ENCODE measurements at places on chromosomes 2 and 18. TPM values are rescaled to one million over a fixed set of nuclear protein-coding genes. Genes with fewer than 3 reads are reported as not detected.

GRCh38 chr2:108118996-108119395 lies 120.8 kb upstream of the SULT1C3 start:
- DNase-seq = no peak

- DNase-seq = no peak
Observed at GRCh38 chr18:3180325-3180724, 39.4 kb downstream of the MYOM1 start.

- DNase-seq = no peak
Observed at GRCh38 chr2:230317366-230317765, 9.6 kb upstream of the SP140L start.

GRCh38 chr2:226615891-226616290 lies 183.7 kb downstream of the IRS1 start:
- no peak for DNase-seq

GRCh38 chr2:39975476-39976020 lies 196.5 kb upstream of the THUMPD2 start:
- DNase-seq = no peak

- DNase-seq = no peak
Observed at GRCh38 chr18:12079491-12080237, 14.0 kb upstream of the ANKRD62 start.

- peak; percentile 61 for DNase-seq
Observed at GRCh38 chr18:8744656-8745055, 39.3 kb downstream of the MTCL1 start.

DNA sequence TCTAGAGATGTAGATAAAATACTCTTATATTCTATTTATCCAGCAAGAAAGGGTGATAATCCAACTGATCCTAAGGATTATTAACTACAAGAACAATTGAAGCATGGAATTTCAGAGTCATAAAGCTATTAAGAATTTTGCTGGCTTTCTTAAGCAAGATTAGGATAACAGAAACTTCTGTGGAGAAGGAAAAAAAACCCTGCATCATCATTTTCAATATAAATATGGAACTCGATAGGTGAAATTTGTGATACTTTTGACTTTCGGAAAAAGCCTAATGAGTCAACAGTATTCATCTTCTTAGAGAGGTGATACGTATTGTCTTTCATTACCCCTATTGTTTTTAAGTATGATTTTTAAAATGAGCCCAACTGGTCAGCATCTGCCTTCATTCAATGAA lies 593.3 kb downstream of the CPS1 start:
- DNase-seq = no peak

DNA sequence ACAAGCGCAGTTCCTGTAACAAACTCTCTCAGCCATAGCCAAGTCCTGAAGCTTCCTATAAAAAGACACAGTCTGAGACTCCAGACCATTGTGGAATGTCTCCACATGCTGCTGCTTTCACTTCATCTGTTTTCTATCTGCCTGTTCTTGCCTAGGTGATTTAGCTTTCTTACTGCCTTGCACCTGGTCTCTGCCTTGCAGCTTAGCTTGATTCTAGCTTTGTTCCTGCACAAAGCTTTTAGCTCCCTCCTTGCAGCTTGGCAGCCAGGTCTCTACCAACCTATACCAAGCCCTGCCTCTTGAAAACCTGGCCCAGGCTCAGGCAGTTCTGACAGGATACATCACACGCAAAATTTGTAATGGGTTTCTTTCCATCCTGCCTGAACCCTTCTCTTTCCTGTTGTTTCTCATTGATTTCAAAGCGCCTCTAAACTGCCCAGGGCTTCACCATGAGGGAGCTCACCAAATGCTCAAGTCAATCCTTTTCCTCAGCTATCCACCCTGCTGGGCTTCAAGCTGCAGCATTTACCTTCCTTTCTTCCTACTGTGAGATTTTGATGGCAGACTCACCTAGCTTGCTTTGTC lies 941.3 kb upstream of the NXPH2 start:
- DNase-seq = no peak

- no peak for DNase-seq
Observed at GRCh38 chr2:66679442-66679841, 244.5 kb downstream of the MEIS1 start.

DNA sequence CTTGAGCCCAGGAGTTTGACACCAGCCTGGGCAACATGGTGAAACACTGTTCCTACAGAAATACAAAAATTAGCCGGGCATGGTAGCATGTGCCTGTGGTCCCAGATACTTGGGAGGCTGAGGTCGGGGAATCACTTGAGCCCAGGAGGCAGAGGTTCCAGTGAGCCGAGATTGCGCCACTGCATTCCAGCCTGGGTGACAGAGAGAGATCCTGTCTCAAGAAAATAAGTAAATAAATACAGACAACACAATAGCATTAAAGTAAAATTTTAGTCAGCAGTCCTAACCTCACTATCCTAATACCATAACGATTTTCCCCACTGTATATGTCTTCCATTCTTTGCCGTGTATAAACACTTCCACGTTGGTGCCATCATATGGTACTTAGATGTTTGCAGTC lies 83.0 kb upstream of the MBOAT2 start:
- DNase-seq = no peak

GRCh38 chr2:178394859-178395258 lies 56.1 kb downstream of the PRKRA start:
- no peak for DNase-seq

GRCh38 chr2:237726401-237726830 lies 72.2 kb upstream of the RBM44 start:
- DNase-seq = no peak

DNA sequence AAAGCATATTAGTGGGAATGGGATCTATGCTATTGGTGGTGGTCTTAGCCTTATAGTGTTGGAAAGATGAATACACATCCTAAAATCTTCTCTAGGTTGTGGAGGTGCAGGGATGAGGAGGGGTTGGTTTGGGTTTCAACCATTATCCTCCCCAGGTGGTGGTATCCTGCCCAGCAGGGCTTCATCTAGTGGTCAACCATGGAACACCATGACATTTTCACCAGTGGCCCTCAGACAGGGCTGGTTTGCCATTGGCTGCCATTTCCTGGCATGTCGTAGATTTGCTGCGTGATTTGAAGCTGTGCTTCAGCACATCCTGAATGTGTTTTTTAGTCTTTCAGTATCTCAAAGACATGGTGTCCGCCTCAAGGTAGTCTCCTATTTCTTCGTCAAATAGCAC lies 391.2 kb upstream of the HNRNPA3 start:
- no peak for DNase-seq

DNA sequence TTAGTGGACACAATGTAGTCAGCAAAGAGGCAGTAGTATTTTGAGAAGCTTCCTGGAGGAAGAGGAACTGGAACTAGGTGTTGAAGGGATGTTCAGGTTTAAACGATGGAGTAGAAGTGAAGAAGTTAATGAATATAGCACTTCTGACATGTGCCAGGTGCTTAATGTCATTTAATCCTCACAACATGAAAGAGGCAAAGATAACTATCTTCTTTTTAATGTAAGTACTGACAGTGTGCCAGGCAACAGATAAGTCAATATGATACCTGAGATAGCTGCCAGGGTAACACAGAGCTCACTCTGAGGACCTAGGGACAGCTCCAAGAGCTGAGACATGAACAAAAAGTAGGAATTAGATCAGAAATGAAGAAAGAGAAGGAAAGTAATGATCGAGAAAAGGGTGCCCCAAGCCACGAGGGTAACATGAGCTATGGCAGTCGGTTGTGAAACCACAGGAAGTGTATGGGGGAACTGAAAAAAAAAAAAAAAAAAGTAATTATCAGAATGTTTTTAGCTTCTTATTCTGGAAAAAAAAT lies 140.7 kb downstream of the RNF144A start:
- DNase-seq = no peak

- no peak for DNase-seq
Observed at GRCh38 chr2:47034973-47035609, 119.5 kb upstream of the MCFD2 start.

The SCN1A gene
- not detected for total RNA-seq

The DYNC2LI1 gene
- 6.1 TPM for total RNA-seq

The TMEM169 gene
- total RNA-seq = 1.1 TPM

The ANO7 gene
- total RNA-seq = 0.97 TPM

The RBMS1 gene
- 90.6 TPM for total RNA-seq

The MPP4 gene
- not detected for total RNA-seq

The PID1 gene
- total RNA-seq = 0.11 TPM

Data from activated naive CD8-positive, alpha-beta T cell treated with anti-CD3 and anti-CD28 coated beads, Interleukin-2, amount 10 ng/mL, durations not matched to agents 7 days and 5 days (primary cell).